SJCRH30 (cell line): ENCODE measurements at places on chromosomes 5 and 9.
A peak's percentile ranks its signal among the peaks of the same experiment; 100 is the strongest.

GRCh38 chr9:98428454-98428853 is 173.0 kb upstream of the TBC1D2 start:
- H3K4me3 ChIP-seq, result no peak overlapping the region
- DNase-seq, result no peak
- no peak overlapping the region for H3K27ac ChIP-seq
- H3K4me1 ChIP-seq, result no peaks in the 10 kb centered on the region
- H3K36me3 ChIP-seq, result no peaks in the 10 kb centered on the region

- H3K27ac ChIP-seq, result no peak overlapping the region
- H3K4me3 ChIP-seq, result no peak overlapping the region
- no peaks in the 10 kb centered on the region for H3K4me1 ChIP-seq
- H3K27me3 ChIP-seq, result no peaks in the 10 kb centered on the region
Observed at GRCh38 chr5:9642621-9643020, 12.5 kb upstream of the TAS2R1 start.

DNA sequence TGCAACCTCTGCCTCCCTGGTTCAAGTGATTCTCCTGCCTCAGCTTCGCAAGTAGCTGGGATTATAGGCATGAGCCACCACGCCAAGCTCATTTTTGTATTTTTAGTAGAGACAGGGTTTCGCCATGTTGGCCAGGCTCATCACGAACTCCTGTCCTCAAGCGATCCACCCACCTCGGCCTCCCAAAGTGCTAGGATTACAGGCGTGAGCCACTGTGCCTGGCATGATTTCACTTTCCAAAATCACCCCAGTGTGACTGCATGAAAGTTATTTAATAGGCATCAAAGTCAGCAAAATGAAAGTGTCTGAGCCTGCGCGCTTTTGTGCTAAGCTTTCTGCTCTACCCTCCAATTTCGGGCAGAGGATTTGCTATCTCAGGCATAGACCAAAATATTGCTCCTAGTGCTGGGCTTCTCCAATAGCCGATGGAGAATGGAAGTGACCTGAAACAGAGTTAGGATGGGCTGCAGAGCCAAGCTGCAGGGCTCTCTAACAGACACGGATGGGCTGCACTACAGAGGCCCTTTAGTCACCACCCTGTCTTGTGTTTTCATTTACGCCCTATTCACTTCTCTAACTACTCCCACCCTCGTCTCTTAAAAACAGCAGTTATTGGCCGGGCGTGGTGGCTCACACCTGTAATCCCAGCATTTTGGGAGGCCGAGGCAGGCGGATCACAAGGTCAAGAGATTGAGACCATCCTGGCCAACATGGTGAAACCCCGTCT is 44.3 kb downstream of the RETREG1 start:
- no peaks in the 10 kb centered on the region for H3K36me3 ChIP-seq
- no peaks in the 10 kb centered on the region for H3K27me3 ChIP-seq
- no peak overlapping the region for H3K27ac ChIP-seq
- no peak for DNase-seq
- H3K4me1 ChIP-seq, result no peaks in the 10 kb centered on the region
- H3K4me3 ChIP-seq, result no peak overlapping the region

DNA sequence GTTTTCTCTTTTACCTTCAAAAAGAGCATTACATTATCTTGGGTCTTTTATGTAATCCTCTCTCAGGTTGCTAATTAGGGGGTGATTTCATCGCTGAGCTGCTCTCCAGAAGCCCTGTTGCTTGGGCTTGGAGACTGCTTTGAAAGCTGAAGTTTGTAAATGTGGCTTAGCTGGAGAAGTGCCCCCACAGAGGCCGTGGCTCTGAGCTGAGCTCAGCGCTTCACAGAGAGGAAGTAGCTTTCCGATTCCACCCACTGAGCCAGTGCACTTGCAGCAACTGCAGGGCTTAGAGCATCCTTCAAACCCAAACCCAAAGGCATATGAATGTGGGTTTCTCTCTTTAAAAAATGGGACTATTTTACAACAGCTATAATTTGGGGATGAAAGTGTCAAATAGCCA is 13.7 kb upstream of the NXNL2 start:
- H3K27ac ChIP-seq, result no peak overlapping the region
- DNase-seq, result no peak
- no peaks in the 10 kb centered on the region for H3K36me3 ChIP-seq
- H3K27me3 ChIP-seq, result no peaks in the 10 kb centered on the region

GRCh38 chr5:149487672-149488071 is 63.6 kb downstream of the CSNK1A1 start:
- H3K27ac ChIP-seq, result no peak overlapping the region
- DNase-seq, result no peak
- H3K27me3 ChIP-seq, result no peaks in the 10 kb centered on the region
- no peaks in the 10 kb centered on the region for H3K36me3 ChIP-seq
- no peak overlapping the region for H3K4me3 ChIP-seq

GRCh38 chr5:112124788-112125187 is 294.3 kb downstream of the EPB41L4A start:
- no peaks in the 10 kb centered on the region for H3K27me3 ChIP-seq
- H3K36me3 ChIP-seq, result no peaks in the 10 kb centered on the region
- no peak for DNase-seq
- H3K4me3 ChIP-seq, result no peak overlapping the region
- no peak overlapping the region for H3K27ac ChIP-seq

DNA sequence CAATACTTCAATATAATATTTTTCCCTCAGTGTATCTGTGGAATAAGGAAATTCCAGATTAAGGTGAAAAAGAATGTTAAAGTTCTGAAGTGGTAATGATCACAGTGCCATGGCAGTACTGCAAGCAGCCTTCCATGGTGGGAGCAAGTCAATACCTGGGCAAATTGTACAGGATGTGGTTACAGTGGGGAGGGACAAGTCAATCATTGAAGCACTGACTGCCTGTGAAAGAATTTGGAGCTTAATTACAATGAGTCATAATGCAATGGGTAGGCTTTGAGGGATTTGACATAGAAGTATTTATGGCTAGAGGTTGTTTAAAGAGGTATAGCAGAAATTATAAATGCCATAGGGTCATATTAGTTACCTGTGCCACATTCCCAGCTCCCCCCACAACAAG is 786.5 kb upstream of the ACO1 start:
- no peak overlapping the region for H3K27ac ChIP-seq
- H3K4me3 ChIP-seq, result no peak overlapping the region
- peaks cover 7% of the 10 kb centered on the region for H3K4me1 ChIP-seq
- DNase-seq, result peak; percentile 23

DNA sequence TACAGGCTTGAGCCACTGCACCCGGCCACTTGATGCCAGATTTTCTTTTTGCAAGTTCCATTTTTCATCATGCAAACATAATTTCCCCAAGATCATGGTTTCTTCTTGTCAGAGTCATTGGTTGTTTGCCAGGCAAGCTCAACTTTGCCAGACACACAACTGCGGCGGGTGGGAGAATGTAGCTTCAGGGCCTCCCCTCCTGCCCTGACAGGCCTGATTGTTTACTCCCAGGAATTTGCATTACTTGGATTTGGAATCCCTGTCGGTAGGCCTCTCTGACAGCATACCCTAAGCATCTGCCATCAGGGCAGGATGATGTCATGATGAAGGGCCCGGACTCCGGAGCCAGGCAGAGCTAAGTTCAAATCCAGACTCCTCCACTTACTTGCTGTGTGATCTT is 15.1 kb downstream of the RPS14 start:
- peak; percentile 47 for DNase-seq
- no peaks in the 10 kb centered on the region for H3K4me1 ChIP-seq
- H3K27me3 ChIP-seq, result no peaks in the 10 kb centered on the region
- no peaks in the 10 kb centered on the region for H3K36me3 ChIP-seq

DNA sequence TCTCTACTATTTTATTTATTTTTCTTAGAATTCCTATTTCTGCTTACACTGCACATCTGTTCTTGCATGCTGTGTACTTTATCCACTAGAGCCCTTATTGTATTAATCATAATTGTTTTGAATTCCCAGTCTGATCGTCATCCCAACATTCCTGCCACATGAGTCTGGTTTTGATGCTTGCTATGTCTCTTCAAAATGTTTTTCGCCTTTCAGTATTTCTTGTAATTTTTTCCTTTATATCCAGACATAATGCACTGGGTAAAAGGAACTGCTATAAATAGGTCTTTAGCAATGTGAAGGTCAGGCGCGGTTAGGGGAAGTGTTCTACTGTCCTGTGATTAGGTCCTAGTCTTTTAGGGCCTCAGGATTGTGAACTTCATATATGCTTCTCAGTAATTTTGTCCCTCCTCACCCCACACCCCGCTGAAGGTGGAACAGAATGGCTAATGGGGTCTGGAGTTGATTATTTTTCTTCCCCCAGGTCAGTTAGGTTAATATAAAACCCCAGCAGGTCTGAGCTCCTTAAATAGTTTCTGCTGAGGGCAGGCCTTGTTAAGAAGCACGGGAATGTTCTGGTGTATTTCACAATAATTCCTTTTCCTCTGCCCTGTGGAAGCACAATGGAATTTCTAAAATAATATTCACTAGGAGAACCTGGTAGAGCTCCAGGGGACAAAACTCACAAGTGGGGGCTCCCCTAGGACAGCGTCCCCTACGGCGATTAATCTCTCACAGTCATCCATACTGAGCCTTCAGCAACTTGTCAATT is 146.6 kb upstream of the TUT7 start:
- H3K4me3 ChIP-seq, result no peak overlapping the region
- H3K27me3 ChIP-seq, result no peaks in the 10 kb centered on the region
- H3K36me3 ChIP-seq, result no peaks in the 10 kb centered on the region
- peak overlapping the region; percentile 46 for H3K27ac ChIP-seq
- H3K4me1 ChIP-seq, result peaks cover 21% of the 10 kb centered on the region

DNA sequence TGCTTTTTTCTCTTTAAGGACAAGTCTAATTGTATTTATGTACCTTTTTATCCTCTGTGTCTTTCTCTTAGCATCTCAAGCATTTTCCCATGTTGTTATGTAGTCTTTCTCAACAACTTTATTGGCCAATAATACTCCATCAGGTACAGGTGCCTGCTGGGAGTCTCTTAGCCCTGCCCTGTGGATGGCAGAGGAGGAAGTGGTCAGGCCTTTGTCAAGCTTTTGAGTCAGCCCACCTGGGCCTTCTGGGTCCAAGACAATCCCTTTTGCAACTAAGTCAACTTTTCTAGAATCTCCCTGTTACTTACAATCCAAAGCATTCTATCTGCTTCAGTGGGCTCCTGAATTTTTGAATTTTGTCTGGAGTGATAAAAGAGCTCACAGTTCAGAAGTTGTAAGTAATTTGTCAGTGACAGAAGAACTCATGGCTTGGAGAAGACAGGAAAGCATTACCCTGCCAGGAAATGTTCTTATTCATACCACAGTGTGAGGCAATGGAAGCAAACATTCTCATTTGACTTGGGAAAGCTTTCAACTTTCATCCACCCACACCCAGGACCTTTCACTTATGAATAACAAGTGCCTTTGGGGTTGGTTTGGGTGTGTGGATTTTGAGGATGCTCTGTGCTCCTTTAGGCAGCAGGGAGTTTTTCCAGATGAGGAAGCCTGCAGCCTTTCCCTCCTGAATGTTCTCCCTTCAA is 200.0 kb upstream of the S1PR3 start:
- no peak overlapping the region for H3K27ac ChIP-seq
- no peaks in the 10 kb centered on the region for H3K27me3 ChIP-seq
- no peak overlapping the region for H3K4me3 ChIP-seq

GRCh38 chr5:67969176-67969575 is 246.4 kb upstream of the PIK3R1 start:
- H3K36me3 ChIP-seq, result no peaks in the 10 kb centered on the region
- H3K4me3 ChIP-seq, result no peak overlapping the region
- no peak for DNase-seq

DNA sequence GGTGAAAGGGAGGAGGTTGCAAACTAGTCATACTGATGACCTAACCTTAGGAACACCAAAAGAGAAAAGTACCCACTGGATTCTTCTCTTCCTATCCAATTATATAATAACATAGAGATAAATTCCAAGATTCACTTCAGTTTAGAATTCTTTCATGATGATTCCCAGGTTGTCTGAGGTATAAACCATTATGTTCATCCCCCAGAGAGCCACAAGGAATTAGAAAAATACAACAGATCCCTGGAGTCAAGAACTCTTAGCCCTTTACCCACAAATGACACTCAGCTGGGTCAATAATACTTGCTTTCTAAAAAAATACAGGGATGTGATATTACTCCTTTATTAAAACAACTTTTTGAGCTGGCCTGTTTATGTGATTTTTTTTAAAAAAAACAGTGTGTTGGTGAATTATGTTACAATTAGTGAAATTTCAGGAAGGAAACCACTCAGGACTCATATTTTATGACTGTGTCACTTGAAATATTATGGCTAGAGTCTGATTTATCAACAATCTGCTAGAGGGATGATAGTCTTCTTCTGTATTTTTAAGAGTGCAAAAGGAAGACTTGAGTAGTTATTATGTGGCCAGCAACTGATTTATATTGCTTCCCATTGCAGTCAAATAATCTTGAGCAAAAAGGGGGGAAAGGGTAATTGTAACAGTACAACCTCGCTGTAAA is 338.2 kb downstream of the NFIB start:
- H3K36me3 ChIP-seq, result no peaks in the 10 kb centered on the region
- H3K27me3 ChIP-seq, result no peaks in the 10 kb centered on the region
- H3K4me1 ChIP-seq, result peaks cover 24% of the 10 kb centered on the region
- no peak for DNase-seq
- H3K27ac ChIP-seq, result no peak overlapping the region

DNA sequence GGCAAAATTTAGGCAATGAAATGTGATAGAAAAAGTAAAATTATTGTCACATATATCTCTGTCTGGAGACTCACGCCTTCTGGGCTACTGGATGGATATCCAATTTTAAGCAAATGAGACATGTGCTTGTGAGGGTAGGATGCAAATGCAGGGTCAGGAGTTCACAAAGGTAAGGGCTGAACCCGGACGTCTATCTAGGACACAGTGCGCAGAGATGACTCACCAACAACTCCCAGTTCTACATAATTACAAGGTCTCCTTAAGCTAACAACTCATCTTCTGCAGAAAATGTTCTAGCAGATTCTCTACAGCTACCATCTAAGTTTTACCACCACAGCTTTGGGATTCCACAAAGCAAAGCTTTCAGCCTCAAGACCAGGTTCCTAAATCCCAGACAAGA is 160.5 kb downstream of the ENTREP1 start:
- no peaks in the 10 kb centered on the region for H3K36me3 ChIP-seq
- no peaks in the 10 kb centered on the region for H3K4me1 ChIP-seq

DNA sequence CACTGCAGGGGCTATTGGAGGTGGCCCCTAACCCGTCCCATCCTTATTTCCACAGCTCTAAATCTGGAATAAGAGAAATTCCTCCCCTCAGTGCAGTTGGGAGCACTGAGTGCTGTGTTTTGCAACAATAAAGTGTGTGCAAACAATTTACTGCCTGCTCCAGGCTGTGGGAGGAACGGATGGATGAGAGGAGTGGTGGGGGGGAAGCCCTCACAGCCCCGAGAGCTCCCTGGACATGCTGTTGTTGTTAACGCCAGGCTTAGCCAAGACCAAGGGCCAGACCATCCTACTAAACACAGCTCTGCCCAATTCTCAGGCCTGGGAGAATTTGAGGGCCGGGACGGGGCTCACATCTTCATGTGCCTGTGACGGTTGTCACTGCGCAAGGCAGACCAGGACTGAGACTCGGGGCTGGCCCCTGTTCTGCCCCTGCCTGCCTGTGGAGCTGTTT is 200.2 kb downstream of the DAB2IP start:
- no peaks in the 10 kb centered on the region for H3K36me3 ChIP-seq
- no peaks in the 10 kb centered on the region for H3K4me1 ChIP-seq
- H3K27me3 ChIP-seq, result no peaks in the 10 kb centered on the region
- no peak overlapping the region for H3K27ac ChIP-seq
- H3K4me3 ChIP-seq, result no peak overlapping the region
